Stimulated activated CD8-positive, alpha-beta memory T cell treated with anti-CD3 and anti-CD28 coated beads, Interleukin-7, amount 100 ng/mL, for 4 hours (primary cell): ENCODE measurements at places on chromosomes 16 and 17.

DNA sequence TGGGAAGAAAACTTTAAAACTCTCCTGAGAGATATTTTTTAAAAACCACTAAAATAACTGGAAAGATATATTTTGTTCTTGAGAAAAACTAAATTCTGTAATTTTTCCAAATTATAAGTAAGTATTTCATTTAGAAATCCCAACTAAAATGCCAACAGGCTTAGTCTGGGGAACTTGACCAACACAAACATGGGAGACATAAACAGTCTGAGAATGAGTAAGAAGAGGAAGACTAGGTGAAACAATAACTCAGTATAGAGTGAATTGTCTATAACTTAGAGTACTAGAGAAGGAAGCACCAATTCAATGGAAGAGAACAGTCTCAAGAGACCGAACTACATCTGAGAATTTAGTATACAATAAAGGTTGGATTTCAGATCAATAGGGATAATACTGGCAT is 2.9 kb downstream of the CMTM1 start:
- no peak for DNase-seq

DNA sequence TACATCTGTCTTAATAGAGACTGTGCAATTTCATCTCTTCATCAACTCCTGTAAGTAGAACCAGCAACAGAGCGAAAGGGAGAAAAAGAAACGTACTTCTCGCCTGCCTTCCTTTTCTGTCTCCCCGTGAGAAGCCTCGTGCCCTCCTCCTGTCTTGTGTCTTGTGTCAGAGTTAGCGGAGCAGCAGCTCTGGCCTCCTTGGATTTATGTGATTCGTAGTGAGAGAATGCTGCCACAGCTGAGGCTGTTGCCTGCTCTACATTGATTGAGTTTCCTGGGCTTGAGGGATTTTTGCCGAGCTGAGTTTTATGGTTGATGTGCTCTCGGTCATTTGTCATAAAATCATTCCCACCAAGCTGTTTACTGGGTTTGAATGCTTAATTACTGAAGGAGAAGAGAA is 579.1 kb upstream of the RBFOX1 start:
- DNase-seq, result no peak

DNA sequence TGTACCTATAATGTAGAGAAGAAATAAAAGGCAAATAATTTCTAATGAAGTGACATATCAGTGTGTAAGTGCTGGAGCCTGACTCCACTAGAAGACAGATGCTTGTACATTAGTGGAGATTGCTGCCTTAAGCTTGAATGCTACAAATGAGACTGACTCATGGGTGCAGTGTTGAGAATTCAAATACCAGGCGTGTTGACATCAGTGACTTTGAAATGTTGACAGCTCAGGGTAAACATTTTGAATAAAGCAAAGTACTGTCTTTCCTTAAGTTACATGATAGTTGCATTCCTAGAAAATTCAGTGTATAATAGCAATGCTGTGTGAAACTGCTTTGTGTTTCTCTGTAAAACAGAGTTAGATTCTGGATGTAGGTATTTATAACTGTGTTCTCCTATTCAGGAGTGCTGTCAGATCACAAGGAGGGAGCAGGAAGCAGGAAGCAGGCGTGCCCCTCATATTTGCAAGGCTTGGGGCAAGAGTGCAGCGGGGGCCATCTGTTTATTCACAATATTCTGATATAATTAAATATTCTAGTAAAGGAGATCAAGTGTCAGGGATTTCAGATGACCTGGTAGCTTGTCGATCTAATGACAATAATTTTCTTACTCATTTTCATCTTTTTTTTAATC is 119.0 kb downstream of the SPECC1 start:
- no peak for DNase-seq

DNA sequence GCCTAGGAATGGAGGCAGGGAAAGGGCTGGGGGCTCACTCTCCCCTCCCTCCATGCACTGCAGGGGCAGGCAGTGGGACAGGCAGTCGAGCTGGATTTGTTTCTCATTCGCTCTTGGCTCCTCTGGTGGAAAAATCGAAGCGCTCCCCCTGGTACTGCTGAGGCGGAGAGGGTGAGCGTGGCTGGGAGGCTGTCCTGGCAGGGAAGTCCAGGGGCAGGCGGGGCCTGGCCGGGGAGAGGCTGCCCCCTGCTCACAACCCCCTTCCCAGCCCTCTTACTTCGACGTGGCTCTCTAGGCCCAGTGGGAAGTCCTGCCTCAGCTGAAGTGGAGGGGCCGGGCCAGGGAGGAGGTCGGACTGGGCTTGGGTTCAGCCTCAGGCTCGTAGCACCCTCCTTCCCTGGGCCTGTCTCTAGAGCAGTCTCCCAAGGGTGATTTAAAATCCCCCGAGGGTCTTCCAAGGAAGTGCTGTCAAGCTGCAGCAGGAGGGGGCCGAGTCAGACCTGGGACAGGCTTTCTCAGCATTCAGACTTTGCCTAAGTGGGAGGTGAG is 16.5 kb upstream of the TMEM92 start:
- DNase-seq, result no peak

DNA sequence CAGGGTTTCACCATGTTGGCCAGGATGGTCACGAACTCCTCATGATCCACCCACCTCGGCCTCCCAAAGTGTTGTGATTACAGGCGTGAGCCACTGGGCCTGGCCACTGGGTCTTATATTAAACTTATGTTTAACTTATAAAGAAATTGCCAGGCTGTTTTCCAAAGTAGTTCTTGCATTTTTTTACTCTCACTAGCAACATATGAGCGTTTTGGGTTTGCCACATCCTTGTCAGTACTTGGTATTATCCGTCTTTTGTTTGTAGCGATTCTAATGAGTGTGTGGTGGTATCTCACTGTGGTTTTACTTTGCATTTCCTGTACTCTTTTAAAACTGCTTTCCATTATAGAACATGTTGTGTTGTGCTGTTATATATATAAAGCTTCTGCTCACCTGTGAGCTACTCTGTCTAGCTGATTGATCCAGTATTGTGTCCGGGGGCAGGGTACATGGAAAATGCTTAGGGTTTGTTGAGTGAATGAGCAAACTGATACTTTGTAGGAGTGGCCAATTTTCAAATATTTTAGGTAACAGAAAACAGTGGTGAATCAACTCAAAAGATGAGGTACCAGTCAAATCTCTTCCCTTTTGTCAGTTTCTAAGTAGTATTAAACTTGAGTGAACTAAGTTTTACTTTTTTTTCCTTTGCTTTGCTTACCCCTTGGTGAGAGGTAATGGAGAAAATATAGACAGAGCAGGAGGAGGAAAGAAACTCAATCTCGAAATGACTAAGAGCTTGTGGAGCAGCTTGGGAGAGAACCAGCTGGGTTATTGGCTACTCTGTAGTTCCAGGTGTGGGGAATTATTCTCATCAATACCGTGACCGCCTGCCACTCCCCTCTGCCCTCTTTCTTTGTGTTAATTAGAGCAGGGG is 75.8 kb downstream of the PITPNC1 start:
- no peak for DNase-seq

DNA sequence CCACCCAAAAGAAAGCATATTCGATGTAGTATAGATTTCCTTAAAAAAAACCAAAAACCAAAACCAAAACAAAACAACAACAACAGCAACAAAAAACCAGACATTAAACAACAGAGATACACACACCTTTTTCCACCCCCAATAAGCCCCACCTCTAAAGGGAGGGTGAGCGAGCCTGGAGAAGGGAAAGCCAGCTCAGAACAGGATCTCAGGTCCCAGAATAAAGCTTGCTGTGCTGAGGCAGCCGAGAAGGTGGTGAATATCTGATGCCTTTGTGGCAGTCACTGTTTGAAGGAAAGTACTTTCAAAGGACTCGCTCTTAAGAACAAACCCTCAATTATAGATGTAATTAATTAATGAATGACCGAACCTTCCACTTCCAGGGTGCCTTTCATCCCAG is 470 bp downstream of the KRT23 start:
- DNase-seq, result no peak

- no peak for DNase-seq
Measured at GRCh38 chr16:5634666-5635180, 537.1 kb upstream of the EEF2KMT start.

GRCh38 chr17:56298846-56299245 is 145.6 kb downstream of the ANKFN1 start:
- DNase-seq, result no peak

GRCh38 chr17:63189082-63189481 is 223.0 kb downstream of the TANC2 start:
- no peak for DNase-seq

DNA sequence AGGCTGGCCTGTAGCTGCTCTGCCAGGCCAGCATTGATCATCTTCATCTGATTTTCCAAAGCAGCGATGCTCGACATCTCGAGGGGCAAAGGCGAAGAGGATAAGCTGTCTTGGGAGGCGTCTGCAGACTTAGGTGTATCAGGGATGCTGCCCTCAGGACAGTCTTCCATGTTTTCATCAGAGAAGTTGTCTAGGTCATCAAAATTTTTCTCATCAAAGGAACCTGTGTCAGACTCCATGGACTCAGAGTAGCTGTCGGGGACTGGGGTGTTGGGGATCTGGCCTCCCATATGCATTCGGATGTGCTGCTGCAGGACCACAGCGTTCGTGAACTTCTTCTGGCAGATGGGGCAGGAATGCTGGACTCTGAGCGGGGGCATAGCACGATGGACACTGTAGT is 11.5 kb downstream of the SALL1 start:
- DNase-seq, result no peak

DNA sequence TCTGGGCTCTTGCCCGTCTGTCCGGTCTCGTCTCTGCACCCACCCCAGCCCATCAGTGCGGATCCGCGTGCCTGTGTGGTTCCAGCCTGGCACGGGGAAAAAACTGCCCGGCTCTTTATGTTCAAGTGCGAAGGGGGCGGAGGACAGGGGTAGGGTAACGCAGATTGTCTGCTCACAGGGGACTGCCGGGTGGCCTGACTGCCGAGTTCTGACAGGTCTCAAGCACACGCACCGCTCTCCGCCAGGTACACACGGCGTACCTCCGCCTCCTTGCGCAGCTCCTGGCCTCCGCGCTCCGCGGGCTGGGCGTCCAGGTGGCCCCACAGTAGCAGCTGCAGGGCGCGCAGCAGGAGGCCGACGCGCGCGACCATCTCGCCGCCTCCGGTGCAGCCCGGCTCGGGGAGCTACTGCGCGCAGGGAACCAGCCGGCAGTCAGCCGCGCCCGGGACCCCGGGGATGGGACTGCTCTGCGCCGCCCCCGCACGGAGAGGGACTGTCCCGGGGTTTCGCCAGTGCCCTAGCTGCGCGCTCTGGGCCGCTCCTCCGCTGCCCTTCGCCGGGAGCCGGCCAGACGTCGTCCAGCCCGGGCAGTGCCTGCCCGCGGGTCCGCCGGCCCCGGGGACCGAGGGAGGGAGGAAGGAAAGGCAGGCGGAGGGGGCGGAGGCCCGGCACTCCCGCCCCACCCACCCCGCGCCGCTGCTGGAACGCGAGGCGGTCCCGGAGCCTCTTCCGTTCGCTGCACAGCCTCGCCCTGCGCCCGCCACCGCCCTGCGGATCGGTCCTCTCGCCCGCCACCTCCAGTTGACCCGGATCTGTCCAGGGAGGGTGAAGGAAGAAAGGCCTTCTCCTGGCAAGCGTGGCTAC is at the start of gene MMP28:
TSS of gene MMP28 (minus strand) at position 635 of the 864 bp plus-strand sequence. CDS start at position 371, 264 bp downstream.
- DNase-seq, result peak; percentile 39

- DNase-seq, result no peak
Measured at GRCh38 chr16:82639263-82639662, 12.5 kb downstream of the CDH13 start.

GRCh38 chr16:89700649-89701424 is 668 bp downstream of the SPATA2L start:
- peak; percentile 29 for DNase-seq

GRCh38 chr17:20992987-20993862 is 49.6 kb downstream of the USP22 start:
- DNase-seq, result peak; percentile 27

DNA sequence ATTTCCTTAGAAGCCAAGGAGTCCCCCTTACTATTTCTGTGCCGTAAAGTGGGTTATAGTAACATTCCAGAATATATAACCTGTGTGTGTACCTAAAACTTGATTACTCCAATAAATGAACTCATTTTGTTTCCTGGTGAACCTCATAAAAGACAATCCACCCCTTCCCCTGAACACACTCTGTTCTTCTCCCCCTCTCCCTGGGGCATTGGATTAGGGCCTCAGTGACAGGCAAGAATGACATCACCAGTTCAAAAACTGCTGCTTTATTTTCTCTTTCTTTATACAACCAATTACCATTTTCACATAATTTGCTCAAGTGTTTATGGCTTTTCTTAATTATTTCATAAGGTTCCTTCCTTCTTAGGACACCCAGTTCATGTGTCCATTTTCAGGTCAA is 17.4 kb downstream of the AARSD1 start:
- no peak for DNase-seq

DNA sequence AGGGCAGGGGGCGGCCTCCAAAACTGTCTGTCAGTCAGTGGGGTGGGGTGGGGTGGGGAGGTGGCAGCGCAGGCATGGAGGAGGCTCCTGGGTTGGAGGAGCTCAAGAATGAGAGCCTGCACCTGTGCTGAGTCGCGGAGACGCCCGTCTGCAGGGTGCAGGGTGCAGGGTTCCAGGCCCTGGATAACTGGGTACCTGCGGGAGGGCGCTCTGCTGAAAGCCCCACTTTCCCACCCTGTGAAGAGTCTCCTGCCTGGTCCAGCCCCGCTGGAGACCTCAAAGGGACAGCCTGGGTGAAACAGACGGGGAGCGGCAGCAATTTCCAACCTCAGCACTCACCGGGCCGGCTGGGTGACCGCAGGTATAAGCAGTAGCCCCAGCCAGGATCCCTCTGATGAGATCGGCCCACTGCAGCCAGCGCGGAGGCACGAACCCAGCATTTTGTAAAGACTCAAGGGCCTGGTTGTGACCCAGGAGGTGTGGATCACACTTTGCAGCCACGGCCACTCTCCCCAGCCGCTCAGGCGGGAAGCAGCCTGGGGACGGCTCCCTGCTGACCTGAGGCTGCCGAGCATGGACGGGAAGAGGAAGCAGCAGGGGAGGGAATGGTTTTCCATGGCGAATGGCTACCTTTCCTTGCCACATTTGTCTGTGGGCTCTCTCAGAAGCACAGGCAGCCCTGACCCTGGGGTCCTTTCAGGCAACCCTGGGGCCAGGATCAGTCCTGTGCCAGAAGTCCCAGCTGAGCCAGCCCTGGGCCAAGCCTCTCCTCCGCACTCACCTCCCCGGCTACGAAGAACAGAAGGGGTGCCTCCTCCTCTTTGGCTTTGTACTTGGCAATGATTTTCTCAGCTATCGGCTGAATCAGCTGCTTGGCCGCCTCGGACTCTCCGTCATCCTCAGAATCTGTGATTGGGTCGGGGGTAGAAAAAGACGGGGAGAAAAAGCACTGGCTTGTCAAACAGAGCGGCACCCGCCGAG is 21.0 kb downstream of the MRM3 start:
- DNase-seq, result no peak

GRCh38 chr17:59357219-59357697 is 25.8 kb downstream of the YPEL2 start:
- DNase-seq, result no peak
